IMR-90 (cell line): ENCODE measurements at places on chromosomes 7 and 10. TPM values are rescaled to one million over a fixed set of nuclear protein-coding genes. Genes with fewer than 3 reads are reported as not detected.

- no peak for DNase-seq
These were observed 282.9 kb upstream of the LYZL1 start for GRCh38 chr10:29005988-29006387.

TLL2 gene
- polyA plus RNA-seq: 0.03 and 0.05 TPM in 2 replicates

DNA sequence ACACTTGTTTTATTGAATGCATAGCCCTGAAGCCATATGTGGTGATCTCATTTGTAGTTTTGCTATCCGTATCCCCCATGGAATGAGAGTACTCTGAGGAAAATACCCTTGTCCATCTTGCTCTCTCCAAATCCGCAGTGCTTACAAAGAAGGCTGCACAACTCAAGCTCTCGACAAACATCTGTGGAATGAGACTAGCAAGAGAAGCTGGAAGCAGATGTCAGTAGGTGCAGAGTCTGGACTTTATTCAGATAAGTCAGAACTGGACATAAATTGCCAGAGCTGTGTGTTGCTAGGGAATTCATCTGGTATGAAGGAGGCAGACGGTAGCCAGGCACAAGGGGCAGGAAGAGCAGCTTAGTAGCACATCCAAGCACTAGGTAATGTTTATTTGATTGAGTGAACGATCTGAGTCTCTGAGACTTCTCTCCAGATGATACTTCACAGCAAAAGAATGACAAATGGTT, 1046.2 kb downstream of the XPNPEP1 start:
- peak; percentile 40 for DNase-seq

DNA sequence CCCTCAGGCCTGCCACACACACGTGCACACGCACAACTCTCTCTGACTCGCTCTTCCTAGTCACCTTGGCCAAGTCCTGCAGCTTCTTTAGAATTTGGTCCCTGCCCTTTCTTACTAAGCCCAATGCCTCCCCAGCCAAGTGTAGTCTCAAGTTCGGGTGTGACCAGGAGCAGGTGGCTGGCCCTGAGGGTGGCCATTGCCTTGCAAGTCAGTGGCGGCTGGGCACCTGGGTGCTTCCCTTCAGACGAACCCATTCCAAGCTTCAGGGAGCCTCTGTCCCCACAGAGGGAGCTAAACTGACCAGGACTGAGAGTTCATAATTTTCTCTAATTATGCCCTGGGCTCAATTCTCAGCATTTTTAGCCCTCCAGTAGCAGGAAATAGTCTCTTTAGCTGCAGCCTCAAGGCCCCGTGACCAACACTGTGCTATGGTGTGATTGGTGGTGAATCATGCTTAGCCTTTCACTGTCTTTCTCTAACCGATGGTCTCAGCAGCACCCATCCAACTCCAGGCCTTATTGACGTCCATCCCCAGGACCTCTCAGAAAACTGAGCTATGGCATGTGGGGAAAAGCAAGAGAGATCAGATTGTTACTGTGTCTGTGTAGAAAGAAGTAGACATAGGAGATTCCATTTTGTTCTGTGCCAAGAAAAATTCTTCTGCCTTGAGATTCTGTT, 34.7 kb upstream of the FXYD4 start:
- no peak for DNase-seq

GRCh38 chr7:1236132-1236661, 3.5 kb downstream of the UNCX start:
- DNase-seq: no peak

SEMA3C gene
- 19.3 and 21.2 TPM in 2 replicates for polyA plus RNA-seq

DNA sequence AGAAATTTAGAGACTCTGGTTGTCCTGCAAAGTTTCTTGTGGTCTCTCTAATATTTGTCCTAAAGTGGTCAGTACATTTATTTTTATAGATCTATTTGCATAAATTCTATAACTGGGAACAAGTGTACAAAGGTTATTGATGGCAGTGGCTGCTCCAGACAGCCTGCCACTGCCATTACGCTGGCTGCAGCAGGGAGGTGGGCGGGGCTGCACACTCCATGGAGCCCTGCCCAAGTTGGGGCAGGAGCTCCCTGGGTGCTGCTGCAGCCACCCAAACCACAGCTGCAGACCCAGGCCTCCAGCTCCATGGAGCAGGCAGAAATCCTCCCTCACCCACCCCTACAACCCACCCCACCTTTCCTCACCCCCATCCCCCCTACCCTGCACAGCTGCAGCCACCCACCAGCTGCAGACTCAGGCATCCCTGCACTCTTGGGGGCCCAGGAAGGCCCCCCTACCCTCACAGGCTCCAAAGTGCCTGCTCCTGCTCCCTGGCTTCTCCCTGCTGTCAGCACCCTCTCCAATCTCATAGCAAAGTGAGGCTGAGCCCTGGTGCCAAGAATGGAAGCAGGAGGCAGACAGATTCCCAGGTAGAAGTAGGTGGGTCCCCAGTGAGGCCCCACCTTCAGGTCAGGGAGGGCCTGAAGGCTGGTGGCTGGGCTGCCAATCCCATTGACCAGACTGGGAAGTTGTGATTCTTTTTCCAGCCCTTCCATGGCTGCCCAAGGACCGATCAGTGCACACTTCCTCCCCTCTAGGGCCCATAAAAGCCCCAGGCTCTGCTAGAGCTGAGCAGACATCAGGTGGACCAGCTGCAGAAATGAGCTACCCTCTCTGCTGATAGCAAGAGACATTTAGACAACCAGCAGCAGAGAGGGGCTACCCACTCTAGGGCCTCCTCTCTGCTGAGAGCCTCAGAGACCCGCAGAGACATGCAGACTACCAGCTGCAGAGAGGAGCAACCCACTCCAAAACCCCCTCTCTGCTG, 4.8 kb upstream of the CYP3A43 start:
- DNase-seq: no peak

CPN1 gene
- not detected in 2 replicates for polyA plus RNA-seq

IL6 gene
- 45.2 and 50.8 TPM in 2 replicates for polyA plus RNA-seq

DNA sequence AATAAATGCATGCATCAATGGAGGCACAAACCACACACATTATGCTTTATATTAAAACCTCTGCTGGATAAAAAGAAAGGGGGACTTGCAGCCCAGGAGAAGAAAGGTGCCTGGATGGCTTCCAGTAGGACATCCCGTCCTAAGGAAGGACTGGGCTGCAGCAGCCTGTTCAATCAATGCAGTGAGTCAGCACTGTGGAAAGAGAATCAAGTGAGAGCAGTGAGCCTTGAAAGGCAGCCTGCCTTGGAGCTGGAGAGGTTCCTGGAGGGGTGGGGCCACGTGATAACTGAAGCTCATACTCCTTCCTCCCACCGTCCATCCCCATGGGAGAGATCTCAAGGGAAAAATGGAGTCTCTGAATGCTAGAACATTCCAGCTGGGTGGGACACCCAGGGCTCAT, 501.2 kb downstream of the ADRA2A start:
- no peak for DNase-seq

DNA sequence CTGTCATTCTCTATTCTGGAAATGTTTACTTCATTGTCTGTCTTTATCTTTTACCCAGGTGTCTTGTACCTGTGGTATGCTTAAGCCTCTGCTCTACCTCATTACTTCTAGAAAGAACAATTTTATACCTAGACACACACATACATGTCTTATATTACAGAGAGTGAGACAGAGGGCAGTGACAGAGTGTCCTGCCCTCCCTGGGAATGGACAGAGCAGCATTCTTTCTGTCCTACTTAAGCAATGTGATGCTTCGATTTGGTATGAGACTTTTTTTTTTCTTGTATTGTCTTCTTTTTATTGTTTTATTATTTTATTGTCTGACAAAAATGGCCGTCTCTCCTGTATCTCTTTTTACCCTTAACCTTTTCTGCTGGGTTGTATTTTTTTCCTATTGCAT, 286.1 kb downstream of the EXOC4 start:
- DNase-seq: no peak

GFRA1 gene
- 9.3 and 9.5 TPM in 2 replicates for polyA plus RNA-seq

DNA sequence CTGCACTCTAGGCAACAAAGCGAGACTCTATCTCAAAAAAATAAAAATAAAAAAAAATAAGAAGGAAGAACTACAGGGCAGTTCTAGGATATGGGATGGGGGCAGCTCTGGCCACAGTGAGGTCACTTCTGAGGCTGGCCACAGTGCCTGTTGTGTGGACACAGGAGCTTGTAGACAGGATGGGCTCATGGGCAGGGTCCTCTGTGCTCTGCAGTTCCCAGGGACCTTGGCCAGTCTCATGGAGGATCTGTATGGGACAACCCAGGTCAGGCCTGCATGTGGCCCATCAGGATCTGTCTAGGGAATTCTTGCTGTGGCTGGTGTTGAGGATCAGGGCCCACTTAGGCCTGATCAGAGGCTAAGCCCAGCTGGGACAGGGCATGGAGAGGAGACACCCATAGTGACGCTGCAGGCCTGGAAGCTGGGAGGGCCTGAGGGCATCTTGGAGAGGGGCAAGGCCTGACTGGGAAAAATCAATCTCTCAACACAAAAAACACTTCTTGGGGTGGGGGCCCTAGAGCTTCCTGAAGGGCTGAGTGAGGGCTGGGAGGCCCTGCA, 19.4 kb upstream of the PAX2 start:
- no peak for DNase-seq

FAS gene
- polyA plus RNA-seq: 31.1 and 34.3 TPM in 2 replicates

DNA sequence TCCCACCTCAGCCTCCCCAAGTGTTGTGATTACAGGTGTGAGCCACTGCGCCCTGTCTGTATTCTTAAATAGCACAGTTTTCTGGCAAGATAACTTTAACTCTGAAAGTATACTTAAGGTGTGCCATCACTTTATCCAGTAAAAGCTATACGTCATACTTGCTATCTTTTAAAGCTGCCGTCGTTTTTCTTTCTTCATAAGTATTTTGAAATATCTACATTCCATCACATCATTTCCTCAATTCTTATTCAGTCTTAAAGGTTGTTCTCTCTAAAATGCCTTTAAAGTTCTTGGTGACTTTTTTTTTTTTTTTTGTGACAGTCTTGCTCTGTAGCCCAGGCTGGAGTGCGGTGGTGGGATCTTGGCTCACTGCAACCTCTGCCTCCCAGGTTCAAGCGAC, 34.7 kb downstream of the PTPN12 start:
- DNase-seq: no peak

SPDYE3 gene
- polyA plus RNA-seq: not detected in 2 replicates

IGFBP3 gene
- 601 and 692 TPM in 2 replicates for polyA plus RNA-seq

GRCh38 chr10:89651205-89651915, 6.3 kb upstream of the PANK1 start:
- DNase-seq: no peak

CALML3 gene
- not detected in 2 replicates for polyA plus RNA-seq

FEZF1 gene
- polyA plus RNA-seq: not detected in 2 replicates

KBTBD2 gene
- polyA plus RNA-seq: 11.0 and 13.2 TPM in 2 replicates

GRCh38 chr7:6015917-6016652, 7.0 kb downstream of the AIMP2 start:
- DNase-seq: peak; percentile 95

DNA sequence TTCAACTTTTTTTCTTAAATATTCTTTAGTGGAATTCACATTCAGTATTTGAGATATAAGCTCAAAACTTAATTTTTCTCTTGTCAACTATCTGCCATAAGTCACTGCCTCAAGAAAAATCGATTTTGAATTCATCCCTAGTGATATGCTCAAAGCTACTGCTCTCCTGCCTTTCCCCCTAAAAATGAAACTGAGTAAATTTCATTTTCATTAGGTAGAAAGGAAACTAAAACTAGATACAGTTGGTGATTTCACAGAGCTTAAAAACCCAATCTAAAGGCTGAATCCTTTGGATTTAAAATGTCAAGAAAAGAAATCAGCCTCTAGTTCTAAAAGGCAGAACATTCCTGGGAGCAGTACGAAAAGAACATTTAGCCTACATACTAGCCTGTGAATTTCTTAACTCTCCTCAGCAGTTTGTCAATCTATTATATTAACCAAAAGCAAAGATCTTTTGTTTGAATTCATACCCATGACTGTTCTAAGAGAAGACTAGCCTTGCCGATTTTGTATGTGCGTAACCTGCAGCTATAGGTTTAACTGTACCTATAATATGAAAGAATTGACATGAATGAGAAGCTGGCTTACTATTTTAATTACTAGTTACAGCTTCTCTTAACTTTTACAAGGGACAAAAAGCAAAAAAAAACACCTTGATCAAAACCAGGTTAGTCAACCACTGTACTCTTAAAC, 4.9 kb upstream of the FAM53B start:
- DNase-seq: no peak

DNA sequence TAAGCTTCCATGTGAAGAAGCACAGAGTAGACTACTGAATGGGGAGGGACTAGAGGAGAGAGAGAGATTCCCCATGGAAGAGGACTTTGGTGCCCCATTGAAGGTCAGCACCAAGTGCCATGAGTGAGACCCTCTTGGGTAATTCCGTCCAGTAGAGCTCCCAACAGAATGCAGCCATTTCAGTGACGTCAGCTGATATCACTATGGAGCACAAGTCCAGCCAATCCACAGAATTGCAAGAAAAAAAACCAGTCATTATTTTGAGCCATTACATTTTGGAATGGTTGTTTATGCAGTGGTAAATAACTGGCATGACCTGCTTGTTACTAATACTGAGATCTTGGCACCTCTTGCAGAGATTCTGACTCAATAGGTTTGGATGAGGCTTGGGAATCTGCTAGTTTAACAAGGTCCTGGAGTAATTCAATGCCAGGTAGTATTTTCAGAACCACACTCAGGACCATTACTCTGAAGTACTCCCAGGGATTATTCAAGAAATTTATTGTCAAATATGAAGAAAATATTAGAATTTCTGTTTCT, 52.6 kb upstream of the SP8 start:
- no peak for DNase-seq

DNA sequence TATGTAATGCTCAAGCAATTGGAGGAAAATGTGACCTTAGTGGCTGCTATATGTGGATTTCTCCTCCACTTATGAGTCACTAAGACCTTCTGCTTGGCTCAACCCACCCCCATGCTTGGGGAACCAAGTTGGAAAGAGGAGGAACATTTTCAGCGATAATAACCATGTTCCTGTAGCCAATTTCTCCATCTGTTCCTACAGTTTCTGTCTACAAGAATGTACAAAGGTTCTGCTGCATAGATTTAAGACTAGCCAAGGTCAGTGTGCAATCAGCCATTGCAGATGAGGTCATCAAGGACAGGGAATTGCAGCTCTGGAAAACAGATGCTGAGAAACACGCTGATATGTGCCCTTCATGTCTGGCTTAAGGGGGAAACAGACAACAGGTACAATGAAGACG, 5.6 kb upstream of the NRCAM start:
- DNase-seq: no peak
